ENCODE measurements at places on chromosomes 5 and 9.

DNA sequence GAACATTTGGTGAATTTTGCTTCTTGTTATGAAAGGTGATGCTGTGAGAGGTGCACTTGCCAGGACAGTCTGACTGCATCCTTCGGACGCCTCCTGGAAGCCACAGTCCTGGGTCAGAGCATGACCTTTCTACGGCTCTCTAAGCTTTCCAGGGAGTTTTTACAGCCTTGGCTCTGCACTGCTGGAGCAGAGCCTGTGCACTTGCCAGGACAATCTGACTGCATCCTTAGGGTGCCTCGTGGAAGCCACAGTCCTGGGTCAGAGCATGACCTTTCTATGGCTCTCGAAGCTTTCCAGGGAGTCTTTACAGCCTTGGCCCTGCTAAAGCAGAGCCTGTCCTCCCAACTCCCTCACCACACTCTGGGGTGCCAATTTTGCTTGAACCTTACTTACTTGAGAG lies 49.6 kb downstream of the CCDC180 start:
- H3K4me1 ChIP-seq = no peaks in the 10 kb centered on the region
- no peaks in the 10 kb centered on the region for H3K36me3 ChIP-seq
- no peaks in the 10 kb centered on the region for H3K27me3 ChIP-seq
- H3K27ac ChIP-seq = no peak overlapping the region
- DNase-seq = no peak

DNA sequence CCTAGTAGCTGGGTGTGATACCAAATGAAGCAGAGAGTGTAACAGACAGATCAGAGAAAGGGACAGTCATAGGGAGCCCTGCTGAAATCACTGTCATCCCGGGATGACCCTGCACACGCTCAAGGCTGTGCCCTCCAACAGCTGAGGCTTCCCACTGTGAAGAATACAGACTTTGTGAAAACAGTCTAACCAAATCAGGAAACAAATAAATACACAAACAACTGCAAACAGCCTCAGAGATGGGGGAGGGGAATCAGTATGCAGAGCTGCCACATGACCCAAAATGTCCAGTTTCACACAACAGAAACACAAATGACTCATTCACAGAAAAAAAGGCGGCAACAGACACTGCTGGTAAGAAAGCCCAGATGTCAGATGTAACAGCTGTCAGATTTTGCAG lies 101.9 kb downstream of the ADAMTS2 start:
- DNase-seq = no peak
- no peaks in the 10 kb centered on the region for H3K36me3 ChIP-seq
- H3K4me3 ChIP-seq = no peak overlapping the region

GRCh38 chr5:168159425-168159824 lies 132.0 kb upstream of the WWC1 start:
- DNase-seq = no peak
- no peak overlapping the region for H3K27ac ChIP-seq
- H3K4me3 ChIP-seq = no peak overlapping the region
- peaks cover 10% of the 10 kb centered on the region for H3K4me1 ChIP-seq
- H3K27me3 ChIP-seq = no peaks in the 10 kb centered on the region

DNA sequence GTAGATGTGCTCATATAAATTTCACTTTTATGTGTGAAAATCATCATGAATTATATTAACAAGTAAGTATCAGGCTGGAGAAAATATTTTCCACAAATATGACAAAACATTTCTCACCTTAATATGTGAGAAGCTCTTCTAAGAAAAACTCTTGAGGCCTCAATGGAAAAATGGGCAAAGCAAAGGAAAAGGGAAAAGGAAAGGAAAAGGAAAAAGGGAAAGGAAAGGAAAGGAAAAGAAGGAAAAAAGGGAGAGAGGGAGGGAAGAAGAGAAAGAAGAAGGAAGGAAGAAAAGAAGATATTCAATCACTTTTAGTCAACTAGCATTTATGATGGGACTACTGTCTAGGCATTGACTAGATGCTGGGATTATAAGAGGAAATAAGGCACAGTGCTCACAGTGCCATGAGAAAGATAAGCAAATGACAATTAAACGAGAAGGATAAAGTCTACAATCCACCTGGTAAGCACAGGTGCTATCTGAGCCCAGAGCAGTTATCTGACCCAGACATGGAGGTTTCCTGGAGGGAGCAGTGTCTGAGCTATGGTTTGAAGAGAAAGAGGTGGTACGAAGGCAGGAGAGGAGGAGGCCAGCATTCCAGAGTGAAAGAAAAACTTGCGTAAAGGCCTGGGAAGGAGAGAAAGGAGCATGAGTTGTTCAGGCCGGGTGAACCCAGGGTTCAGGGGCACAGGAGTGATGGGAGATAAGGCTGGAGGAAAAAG lies 18.3 kb upstream of the ACSL6 start:
- H3K27ac ChIP-seq = no peak overlapping the region
- no peaks in the 10 kb centered on the region for H3K27me3 ChIP-seq
- H3K36me3 ChIP-seq = no peaks in the 10 kb centered on the region
- no peak overlapping the region for H3K4me3 ChIP-seq
- DNase-seq = no peak

GRCh38 chr5:35371951-35372426 lies 141.7 kb upstream of the PRLR start:
- H3K27me3 ChIP-seq = no peaks in the 10 kb centered on the region
- no peaks in the 10 kb centered on the region for H3K36me3 ChIP-seq
- no peak overlapping the region for H3K4me3 ChIP-seq

DNA sequence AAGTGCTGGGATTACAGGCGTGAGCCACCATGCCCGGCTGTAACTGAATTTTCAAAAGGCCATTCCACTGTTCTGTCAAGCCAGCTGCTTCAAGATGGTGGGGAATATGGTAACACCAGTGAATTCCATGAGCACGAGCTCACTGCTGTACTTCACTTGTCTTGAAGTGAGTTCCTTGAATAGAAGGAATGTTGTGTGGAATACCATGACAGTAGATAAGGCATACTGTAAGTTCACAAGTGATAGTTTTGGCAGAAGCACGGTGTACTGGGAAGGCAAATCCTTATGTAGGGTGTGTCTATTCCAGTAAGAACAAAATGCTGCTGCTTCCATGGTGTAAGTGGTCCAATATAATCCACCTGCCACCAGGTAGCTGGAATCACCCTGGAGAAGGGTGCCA lies 6.6 kb upstream of the PRXL2C start:
- no peaks in the 10 kb centered on the region for H3K4me1 ChIP-seq
- no peak overlapping the region for H3K4me3 ChIP-seq
- H3K27me3 ChIP-seq = peaks cover 2% of the 10 kb centered on the region
- no peak overlapping the region for H3K27ac ChIP-seq

GRCh38 chr9:107545036-107545435 lies 55.5 kb upstream of the KLF4 start:
- H3K4me1 ChIP-seq = no peaks in the 10 kb centered on the region
- no peaks in the 10 kb centered on the region for H3K36me3 ChIP-seq
- H3K27ac ChIP-seq = no peak overlapping the region
- DNase-seq = no peak

- H3K4me3 ChIP-seq = no peak overlapping the region
- no peak for DNase-seq
Observed at GRCh38 chr9:35232867-35233544, 71.2 kb downstream of the UNC13B start.

- no peaks in the 10 kb centered on the region for H3K36me3 ChIP-seq
- H3K27me3 ChIP-seq = no peaks in the 10 kb centered on the region
- no peak for DNase-seq
- H3K27ac ChIP-seq = no peak overlapping the region
Observed at GRCh38 chr9:73643379-73644013, 491.8 kb downstream of the ANXA1 start.

DNA sequence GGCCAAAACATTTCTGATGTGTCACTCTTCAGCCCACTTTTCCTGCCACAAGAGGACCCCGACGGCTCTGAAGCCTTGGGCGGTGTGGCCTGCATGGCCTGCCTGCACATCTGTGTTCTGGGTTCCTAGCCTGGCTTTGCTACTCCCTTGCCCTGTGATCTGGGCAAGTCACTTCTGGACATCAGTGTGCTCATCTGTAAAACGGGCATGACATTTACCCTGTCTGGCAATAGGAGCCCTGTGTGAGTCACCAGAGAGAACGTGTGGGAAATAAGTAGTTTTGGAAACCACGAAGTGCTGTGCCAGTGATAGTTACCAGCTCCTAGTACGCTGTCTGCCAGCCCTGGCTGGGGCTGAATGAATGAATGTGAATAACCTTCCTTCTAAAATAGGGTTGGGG lies 90.8 kb downstream of the MACROH2A1 start:
- H3K36me3 ChIP-seq = no peaks in the 10 kb centered on the region
- H3K27me3 ChIP-seq = no peaks in the 10 kb centered on the region
- DNase-seq = no peak
- no peak overlapping the region for H3K27ac ChIP-seq
- peaks cover 3% of the 10 kb centered on the region for H3K4me1 ChIP-seq
- no peak overlapping the region for H3K4me3 ChIP-seq

DNA sequence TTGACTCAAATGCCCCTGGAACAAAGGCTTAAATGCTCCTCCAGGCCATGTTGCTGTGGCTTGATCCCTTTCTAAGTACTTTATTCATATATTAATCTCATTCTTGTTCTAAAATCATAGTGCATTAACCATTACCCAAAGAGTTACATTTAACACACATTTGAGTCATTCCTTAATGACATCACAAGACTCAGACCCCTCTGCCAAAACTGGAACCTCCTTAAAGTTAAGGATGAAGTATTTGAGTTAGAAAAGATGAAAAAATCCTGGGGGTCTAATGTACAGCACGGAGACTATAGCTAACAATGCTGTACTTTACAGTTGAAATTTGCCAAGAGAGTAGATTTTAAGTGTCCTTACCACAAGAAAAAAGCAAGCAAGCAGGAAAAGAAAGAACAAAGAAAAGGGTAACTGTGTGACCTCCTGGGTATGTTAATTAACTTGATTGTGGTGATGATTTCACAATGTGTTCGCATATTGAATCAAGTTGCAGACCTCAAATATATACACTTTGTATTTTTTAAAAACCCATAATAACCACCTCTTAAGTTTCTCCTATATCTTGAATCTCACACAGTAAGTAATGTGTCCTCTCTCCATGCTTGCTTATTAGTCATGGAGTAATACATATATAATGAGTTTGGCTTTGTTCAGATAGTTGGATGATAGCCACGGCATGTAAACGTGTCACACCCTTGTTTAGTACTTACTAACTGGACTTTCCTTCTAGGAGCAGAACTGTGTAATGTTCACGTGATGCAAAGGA lies 376.9 kb downstream of the SEMA5A start:
- no peaks in the 10 kb centered on the region for H3K36me3 ChIP-seq
- H3K4me3 ChIP-seq = no peak overlapping the region
- no peaks in the 10 kb centered on the region for H3K27me3 ChIP-seq

DNA sequence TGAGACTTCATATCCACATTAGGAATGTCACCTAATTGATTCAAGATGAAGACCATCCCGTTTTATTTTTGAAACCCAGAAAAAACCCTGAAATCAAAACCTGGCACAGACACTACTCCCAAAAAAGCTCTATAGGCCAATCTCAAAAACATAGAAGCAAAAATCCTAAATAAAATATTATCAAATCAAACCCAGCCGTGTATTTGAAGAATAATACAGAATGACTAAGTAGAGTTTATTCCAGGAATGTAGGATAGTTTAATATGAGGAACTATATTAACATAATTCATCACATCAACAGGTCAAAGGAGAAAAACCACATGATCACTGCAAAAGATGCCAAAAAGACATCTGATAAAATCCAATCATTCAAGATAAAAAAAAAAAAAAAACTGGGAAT lies 167.1 kb downstream of the ACTL7B start:
- H3K4me3 ChIP-seq = no peak overlapping the region
- no peaks in the 10 kb centered on the region for H3K27me3 ChIP-seq
- H3K27ac ChIP-seq = no peak overlapping the region
- H3K36me3 ChIP-seq = no peaks in the 10 kb centered on the region
- no peak for DNase-seq

DNA sequence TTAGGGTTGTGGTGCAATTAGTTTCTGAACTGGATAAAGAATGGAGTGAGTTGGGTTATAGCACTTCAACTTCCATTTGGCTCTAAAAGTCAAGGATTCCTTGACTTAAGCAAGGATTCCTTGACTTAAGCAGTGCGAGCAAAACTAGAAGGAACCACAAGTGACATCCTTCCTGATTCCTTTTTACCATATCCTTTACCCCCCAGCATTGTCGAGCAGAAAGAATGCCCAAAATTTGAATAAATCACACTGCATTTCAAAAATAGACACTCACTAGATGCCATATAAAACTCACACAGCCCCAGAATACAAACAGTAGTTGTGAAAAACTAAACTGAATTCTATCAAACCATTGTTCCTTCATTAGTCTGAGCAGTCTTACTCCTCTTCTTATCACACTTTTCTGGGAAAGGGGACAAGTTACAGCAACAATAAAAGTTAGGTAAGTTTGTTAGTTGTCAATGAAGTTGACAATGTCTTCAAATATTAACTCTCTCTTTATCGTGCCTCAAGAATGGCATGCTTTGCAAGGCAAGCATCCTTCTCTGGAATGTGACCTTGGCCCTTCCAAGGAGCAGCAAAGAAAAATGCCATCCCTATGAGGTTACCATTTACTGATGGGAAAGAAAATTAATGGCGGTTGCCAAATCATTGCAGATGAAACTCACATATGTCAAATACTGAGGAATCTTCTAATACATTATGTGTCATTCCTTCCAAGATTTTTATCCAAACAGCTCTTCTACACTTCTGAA lies 273.3 kb upstream of the ANKRD55 start:
- H3K36me3 ChIP-seq = no peaks in the 10 kb centered on the region
- H3K4me1 ChIP-seq = peaks cover 2% of the 10 kb centered on the region
- no peak overlapping the region for H3K4me3 ChIP-seq
- DNase-seq = no peak
- no peaks in the 10 kb centered on the region for H3K27me3 ChIP-seq

DNA sequence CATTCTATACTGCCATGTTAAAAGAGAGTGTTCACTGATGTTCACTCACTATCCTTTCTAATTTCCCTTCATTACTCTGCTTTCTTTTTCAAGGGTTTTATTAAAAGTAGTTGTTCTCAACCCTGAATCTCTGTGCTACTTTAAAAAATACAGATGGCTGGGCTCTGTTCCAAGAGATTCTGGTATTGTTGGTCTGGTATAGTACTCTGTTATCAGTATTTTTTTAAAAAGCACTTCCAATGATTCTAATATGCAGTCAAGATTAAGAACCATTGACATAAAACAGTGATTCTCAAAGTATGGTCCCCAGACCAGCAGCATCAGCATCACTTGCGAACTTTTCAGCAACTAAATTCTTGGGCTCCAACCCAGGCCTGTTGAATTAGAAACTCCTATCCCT lies 77.0 kb upstream of the STARD4 start:
- H3K4me1 ChIP-seq = no peaks in the 10 kb centered on the region
- DNase-seq = no peak
- H3K36me3 ChIP-seq = no peaks in the 10 kb centered on the region
- H3K4me3 ChIP-seq = no peak overlapping the region

GRCh38 chr9:95224376-95225019 lies 93.0 kb downstream of the FANCC start:
- no peak overlapping the region for H3K4me3 ChIP-seq
- H3K36me3 ChIP-seq = no peaks in the 10 kb centered on the region
- H3K4me1 ChIP-seq = peaks cover 7% of the 10 kb centered on the region
- H3K27ac ChIP-seq = no peak overlapping the region
- DNase-seq = no peak
- no peaks in the 10 kb centered on the region for H3K27me3 ChIP-seq

Measured in neuronal stem cell (in vitro differentiated cells).